ENCODE measurements at places on chromosomes 7 and 10.

- DNase-seq, result no peak
These were observed 2.5 kb upstream of the KCNH2 start for GRCh38 chr7:150980663-150981062.

DNA sequence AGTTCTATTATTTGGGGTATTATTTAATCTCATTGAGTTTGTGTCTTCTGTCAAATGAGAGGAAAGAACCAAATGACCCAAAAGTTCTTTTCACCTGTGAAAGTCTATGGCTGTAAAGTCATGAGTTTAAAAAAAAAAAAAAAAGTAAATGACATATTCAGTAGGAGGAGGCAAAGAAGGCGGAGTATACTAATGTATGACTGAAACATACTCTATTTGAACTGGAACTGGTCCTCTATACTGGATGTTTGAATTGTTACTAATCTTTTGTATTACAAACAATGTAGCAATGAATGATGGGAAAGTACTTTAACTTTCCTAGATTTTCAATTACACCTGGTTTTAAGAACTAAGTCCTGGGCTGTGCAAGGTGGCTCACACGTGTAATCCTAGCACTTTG, 24.9 kb upstream of the GSAP start:
- no peak for DNase-seq

DNA sequence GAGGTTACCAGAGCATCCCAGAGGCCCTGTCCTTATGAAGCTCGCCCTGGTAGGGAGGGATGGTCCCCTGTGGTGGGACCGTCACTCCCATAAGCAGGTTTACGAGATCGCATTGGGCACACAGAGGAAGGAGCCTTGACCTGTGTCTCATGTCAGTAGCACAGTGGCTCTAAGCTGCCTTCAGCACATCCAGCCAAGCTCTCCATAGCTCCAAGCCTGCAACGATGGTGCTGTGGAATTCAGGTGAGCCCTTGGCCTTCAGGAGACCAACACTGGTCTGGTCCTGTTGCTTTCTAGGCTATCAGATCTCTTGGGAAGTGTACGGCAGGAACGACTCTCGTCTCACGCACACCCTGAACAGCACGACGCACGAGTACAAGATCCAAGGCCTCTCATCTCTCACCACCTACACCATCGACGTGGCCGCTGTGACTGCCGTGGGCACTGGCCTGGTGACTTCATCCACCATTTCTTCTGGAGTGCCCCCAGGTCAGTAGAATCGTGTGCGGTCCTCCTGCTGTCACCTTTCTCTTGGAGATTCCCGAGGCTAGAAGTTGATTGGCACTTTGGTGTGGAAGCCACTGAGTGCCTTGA, 605.3 kb upstream of the FOXK1 start:
- no peak for DNase-seq

GRCh38 chr7:17234030-17234397, 64.4 kb upstream of the AHR start:
- DNase-seq, result no peak

DNA sequence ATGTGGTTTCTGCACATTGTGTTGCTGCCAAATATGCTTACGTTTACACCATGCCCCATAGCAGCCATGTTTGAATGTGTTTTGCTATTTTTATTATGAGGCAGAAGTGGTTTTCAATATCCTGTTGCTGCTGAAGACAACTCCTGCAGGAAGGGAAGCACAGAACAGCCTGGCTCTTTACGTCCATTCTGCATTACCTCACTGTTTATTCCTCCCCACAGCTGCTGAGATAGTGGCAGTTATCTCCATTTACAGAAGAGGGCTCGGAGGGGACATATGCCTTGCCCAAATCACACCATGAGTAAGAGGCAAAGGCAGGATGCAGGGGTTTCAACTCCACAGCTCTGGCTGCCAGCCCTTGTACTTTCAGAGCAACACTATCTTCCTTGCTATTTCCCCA, 35.3 kb downstream of the PLPP4 start:
- no peak for DNase-seq
